ENCODE measurements at places on chromosomes 4 and X. TPM values are rescaled to one million over a fixed set of nuclear protein-coding genes. Genes with fewer than 3 reads are reported as not detected.

AMBN gene
- total RNA-seq: not detected

DNA sequence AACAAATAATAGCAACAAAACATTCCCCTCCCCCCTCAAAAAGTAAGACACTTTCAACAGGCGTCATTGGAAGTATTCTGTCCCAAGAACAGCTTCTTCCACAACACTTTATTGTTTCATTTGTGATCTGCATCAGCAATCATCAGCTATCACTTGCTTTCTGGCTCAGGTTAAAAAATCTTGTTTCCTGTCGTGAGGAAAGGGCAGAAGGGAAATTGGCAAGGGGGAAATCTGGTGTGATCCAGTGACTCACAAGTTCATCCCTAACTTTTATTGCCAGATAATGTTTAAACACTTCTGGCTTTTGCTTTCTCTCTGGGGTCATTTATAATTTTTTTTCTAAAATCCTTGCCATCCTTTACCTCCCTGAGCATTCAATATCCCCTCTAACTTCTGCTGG, 247.4 kb upstream of the GIMD1 start:
- no peaks in the 10 kb centered on the region for H3K4me1 ChIP-seq
- no peak for DNase-seq
- H3K4me3 ChIP-seq: no peak overlapping the region
- no peaks in the 10 kb centered on the region for H3K27me3 ChIP-seq

GRCh38 chr4:112251019-112251643, 19.5 kb downstream of the AP1AR start:
- H3K4me3 ChIP-seq: no peak overlapping the region
- H3K27ac ChIP-seq: no peak overlapping the region
- DNase-seq: no peak

DNA sequence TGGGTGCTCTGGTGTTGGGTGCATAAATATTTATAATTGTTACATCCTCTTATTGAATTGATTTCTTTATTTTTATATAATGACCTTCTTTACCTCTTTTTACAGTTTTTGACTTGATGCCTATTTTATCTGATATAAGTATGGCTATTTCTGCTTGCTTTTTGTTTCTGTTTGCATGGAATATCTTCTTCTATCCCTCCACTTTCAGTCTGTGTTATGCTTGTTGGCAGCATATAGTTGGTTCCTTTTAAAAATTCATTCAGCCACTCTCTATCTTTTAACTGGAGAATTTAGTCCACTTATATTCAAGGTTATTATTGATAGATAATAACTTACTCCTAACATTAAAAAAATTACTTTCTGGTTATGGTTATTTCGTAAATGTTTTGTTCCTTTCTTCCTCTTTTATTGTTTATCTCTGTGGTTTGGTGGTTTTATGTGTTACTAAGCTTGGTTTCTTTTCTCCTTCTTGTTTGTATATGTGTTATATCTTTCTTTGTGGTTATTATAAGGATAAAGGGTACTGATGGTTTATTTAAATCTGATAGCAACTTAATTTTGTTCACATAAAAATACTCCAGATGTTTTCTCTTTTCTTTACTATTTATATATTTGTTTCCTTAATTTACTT, 69.5 kb downstream of the IL15 start:
- H3K36me3 ChIP-seq: no peaks in the 10 kb centered on the region
- no peak overlapping the region for H3K4me3 ChIP-seq
- H3K27ac ChIP-seq: no peak overlapping the region

GRCh38 chr4:76407440-76408119, 13.4 kb downstream of the CCDC158 start:
- H3K27ac ChIP-seq: no peak overlapping the region
- no peak for DNase-seq
- no peaks in the 10 kb centered on the region for H3K27me3 ChIP-seq
- no peaks in the 10 kb centered on the region for H3K36me3 ChIP-seq

UTP14A gene
- total RNA-seq: 9.6 TPM

DNA sequence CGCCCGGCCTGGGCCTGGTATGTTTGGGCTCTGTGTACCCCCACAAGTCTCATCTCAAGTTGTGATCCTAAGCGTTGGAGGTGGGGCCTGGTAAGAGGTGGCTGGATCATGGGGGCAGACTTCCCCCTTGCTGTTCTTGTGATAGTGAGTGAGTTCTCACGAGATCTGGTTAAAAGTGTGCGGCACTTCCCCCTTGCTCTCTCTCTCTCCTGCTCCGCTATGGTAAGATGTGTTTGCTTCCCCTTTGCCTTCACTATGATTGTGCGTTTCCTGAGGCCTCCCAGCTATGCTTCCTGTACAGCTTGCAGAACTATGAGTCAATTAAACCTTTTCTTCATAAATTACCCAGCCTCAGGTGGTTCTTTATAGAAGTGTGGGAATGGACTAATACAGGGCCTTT, 53.0 kb downstream of the CHST7 start:
- H3K27me3 ChIP-seq: no peaks in the 10 kb centered on the region
- no peak overlapping the region for H3K4me3 ChIP-seq
- peaks cover 20% of the 10 kb centered on the region for H3K4me1 ChIP-seq

GRCh38 chr4:168892475-168892874, 117.6 kb downstream of the CBR4 start:
- peak overlapping the region; percentile 33 for H3K27ac ChIP-seq
- peaks cover 61% of the 10 kb centered on the region for H3K4me1 ChIP-seq
- H3K36me3 ChIP-seq: peaks cover 94% of the 10 kb centered on the region
- H3K27me3 ChIP-seq: no peaks in the 10 kb centered on the region

DNA sequence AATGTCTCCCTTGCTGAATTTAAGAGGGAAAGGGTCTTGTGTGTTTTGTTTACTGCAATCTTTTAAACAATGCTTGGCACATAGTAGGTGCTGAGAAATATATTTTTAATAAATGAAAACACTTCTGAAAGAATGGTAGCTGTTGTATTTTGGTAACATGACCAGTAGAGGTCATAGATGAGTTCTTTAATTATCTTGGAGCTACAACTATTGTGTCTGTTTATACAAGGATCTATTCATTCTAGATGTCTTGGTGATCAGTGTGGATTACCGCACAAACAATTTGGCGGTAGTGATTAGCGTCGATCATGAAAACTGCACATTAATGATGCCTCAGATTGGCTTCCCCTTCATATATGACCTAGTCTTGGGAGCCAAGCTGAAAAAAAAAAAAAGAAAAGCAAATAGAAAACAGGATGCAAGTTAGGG, 21.4 kb upstream of the SCRG1 start:
- no peak overlapping the region for H3K27ac ChIP-seq
- H3K4me1 ChIP-seq: peaks cover 14% of the 10 kb centered on the region
- peaks cover 7% of the 10 kb centered on the region for H3K36me3 ChIP-seq
- no peak overlapping the region for H3K4me3 ChIP-seq

DNA sequence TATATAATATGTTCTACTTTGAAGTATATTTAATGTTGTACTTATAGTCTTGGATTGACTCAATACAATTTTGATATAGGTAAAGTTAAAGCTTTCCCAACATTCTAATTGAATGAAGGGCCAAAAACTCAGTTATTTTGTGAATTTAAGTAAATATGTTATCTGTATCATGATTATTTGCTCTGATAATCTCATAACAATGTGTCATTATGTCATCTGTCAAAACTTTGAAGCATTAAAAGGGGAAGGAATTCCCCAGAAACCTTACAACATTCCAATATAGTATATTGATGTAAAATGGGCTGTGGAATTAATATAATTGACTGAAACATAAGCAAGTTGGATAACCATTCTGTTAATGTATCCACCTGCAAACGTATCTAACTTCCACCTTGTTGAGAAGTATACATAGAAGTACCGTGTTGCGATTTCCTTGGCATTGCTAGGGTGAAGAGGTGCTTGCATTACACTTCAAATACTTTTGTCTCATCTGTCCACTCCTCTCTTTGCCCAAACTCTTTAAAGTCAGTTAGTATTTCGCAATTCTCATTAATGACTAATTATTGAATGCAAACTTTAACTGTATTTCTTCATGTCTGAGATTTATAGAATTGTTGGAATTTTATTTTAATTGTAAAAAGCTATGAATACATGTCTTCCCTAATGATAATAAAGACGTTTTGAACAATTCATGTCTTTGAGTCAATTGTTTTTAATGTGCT, 1982.1 kb upstream of the ADGRL3 start:
- no peak for DNase-seq
- H3K36me3 ChIP-seq: no peaks in the 10 kb centered on the region
- H3K4me3 ChIP-seq: no peak overlapping the region
- H3K27ac ChIP-seq: no peak overlapping the region
- no peaks in the 10 kb centered on the region for H3K27me3 ChIP-seq
- no peaks in the 10 kb centered on the region for H3K4me1 ChIP-seq

DNA sequence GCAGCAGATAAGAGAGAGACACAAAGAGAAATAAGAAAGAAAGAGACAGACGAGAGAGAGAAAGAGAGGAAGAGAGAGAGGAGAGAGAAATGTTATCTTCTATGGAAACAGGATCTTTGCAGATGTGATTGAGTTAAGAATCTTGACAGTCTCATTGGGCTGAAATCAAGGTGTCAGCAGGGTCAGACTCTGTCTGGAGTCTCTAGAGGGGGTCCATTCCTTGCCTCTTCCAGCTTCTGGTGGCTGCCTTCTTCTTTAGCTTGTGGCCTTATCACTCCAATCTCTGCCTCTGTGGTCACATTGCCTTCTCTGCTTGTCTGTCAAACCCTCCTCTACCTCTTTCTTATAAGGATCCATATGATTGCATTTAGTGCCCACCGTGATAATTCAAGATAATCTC, 21.8 kb upstream of the GRPR start:
- H3K27ac ChIP-seq: no peak overlapping the region
- H3K4me1 ChIP-seq: no peaks in the 10 kb centered on the region
- no peaks in the 10 kb centered on the region for H3K36me3 ChIP-seq
- no peaks in the 10 kb centered on the region for H3K27me3 ChIP-seq
- DNase-seq: no peak

DNA sequence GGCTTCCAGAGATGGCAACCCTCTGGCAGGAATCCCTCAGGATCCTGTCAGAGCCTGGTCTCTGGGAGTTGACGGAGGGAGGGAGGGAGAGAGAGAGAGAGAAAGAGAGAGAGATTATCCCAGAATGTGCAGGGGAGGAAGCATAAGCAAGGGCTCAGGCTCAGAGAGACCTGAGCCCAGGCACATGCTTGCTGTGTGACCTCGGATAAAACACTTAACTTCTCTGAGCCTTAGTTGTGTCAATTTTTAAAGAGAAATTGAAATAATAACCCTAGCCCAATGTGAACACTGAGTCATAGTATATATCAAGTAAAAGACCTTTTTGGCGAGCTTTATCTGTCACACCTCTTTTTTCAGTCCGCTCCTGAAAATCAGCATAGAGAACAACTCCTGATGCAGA, 473 bp upstream of the USP51 start:
- peak overlapping the region; percentile 92 for H3K27ac ChIP-seq
- no peaks in the 10 kb centered on the region for H3K4me1 ChIP-seq
- DNase-seq: no peak
- H3K36me3 ChIP-seq: no peaks in the 10 kb centered on the region
- H3K27me3 ChIP-seq: no peaks in the 10 kb centered on the region

ADH1A gene
- total RNA-seq: 0.99 TPM

- H3K27me3 ChIP-seq: no peaks in the 10 kb centered on the region
- no peaks in the 10 kb centered on the region for H3K4me1 ChIP-seq
- H3K4me3 ChIP-seq: no peak overlapping the region
Measured at GRCh38 chr4:139781066-139781465, 115.4 kb downstream of the MGST2 start.

- no peak overlapping the region for H3K4me3 ChIP-seq
- H3K27ac ChIP-seq: no peak overlapping the region
- H3K36me3 ChIP-seq: no peaks in the 10 kb centered on the region
- peaks cover 17% of the 10 kb centered on the region for H3K4me1 ChIP-seq
- no peak for DNase-seq
Measured at GRCh38 chr4:139984471-139984870, 169.5 kb downstream of the MAML3 start.
